ENCODE measurements at places on chromosomes 13 and 19.

- no peak for DNase-seq
Observed at GRCh38 chr13:98822225-98822606, 69.7 kb upstream of the SLC15A1 start.

DNA sequence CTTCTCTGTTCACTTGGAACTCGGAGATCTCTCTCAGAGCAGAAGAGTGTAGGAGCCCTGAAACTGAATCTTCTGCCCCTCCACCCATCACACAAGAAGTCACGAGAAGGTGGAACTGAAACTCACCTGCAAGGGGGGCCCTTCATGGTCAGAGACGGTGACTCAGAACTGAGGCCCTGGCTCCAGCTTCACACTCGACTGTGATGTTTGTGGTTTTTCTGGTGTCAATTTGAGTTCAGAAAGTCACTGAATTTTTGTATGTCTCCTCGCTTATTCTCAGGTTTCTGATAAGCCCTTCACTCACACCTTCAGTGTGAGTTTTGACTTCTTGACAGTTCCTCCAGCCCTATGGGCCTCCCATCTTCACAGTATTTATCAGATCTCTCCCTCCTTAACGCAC is 23.1 kb downstream of the SIGLEC5 start:
- DNase-seq: peak; percentile 78

DNA sequence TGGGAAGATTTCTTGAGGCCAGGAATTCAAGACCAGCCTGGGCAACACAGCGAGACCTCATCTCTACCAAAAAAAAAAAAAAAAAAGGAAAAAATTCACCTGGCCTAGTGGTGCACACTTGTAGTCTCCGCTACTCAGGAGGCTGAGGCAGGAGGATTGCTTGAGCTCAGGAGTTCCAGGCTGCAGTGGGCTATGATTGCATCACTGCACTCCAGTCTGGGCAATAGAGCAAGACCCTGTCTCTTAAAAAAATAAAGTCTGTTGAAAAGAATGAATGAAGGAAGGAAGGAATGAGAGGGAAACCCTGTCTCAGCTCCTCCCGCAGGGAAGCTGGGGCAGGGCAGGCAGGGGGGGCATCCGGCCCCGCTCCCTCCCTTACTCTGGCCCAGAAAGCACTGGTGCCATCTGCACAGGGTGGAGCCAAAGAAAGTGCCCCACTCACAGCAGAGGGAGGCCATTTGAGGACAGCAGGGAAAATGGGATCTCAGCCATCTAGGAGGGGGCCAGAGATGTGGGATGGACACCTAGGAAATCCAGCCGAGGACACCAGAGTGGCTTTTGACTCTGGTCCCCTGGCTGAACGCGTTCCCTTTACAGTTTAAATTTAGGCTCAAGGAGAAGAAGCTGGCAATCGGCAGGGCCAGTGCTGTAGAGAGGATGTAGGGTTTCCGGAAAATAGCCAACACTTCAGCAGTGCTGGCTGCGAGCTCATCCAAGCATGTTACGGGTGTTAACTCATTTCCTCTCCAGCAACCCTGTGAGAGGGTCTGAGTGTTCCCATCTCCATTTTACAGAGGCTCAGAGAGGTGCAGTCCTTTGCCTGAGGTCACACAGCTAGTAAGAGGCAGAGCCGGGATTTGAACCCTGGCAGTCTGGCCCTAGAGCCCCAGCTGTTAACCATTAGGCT is 3.6 kb upstream of the HPN start:
- peak; percentile 46 for DNase-seq

- DNase-seq: no peak
Observed at GRCh38 chr13:22599156-22599555, 581.6 kb upstream of the SGCG start.

DNA sequence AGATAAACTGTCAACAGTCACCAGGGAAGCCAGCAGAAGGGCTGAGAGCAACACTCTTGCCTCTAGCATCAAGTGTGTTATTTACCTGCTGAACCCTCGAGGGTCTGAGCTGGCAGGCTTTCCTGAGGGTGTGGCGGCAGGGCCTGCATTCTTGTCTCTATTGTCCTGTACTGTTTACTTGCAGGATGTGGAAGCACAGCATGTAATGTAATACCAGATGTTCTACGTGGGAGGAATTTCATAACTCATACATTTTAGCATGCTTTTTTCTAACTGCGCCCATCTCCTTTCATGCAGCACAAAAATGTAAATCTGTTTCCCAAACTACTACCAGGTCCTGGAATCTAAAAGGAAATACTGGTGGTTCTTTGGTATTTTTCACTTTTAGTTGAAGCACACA is 153.1 kb downstream of the RGCC start:
- DNase-seq: no peak

- DNase-seq: no peak
Observed at GRCh38 chr19:47729468-47729798, 15.9 kb upstream of the NOP53 start.

DNA sequence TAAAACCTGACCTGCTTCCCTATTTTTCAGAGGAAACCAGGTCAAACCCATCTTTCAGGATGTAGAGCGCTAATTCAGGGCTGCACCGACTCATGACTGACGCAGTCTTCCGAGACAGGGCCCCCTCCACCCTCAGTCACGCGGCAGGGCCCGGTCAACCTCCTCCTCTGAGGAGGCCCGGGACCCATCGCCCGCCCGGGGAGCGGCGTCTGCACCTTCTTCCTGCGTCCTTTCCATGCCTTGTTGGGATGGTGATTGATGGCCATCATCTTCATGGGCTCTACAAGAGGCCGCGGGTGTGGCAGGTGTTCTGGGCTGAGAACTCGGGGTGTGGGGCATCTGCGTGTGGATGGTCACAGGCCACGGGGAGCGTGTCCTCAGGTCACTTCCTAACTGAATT is 26.0 kb downstream of the GRTP1 start:
- no peak for DNase-seq

GRCh38 chr13:41956272-41956671 is 4.6 kb downstream of the VWA8 start:
- no peak for DNase-seq
